SK-N-SH treated with all-trans-retinoic acid at 6 μM for 48 hours (cell line): ENCODE measurements at places on chromosomes 1 and 21.
A peak's percentile ranks its signal among the peaks of the same experiment; 100 is the strongest.

DNA sequence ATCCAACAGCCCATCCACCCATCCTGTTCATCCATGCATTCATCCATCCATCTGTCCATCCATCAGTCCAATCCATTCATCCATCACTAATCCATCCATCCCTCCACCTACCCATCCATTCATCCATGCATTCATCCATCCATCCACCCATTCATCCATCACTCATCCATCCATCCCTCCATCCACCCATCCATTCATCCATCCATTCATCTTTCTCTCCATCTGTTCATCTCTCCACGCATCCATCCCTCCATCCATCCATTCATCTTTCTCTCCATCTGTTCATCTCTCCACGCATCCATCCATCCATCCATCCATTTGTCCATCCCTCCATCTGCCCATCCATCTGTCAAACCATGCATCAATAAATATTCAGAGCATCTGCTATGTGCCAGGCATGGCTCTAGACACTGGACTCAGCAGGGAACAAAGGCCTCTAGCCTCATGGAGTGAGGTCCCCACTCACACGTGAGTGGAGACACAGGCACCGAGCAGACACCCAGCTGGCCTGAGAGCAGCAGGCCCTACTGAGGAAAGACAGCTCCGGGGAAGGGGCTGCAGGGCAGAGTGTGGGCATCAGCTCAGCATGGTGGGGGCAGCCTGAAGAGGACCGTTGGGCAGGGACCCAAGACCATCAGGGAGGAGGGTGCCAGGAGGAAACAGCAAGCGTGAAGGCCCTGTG, 9.6 kb downstream of the KRTAP10-1 start:
- no peak for ATAC-seq

DNA sequence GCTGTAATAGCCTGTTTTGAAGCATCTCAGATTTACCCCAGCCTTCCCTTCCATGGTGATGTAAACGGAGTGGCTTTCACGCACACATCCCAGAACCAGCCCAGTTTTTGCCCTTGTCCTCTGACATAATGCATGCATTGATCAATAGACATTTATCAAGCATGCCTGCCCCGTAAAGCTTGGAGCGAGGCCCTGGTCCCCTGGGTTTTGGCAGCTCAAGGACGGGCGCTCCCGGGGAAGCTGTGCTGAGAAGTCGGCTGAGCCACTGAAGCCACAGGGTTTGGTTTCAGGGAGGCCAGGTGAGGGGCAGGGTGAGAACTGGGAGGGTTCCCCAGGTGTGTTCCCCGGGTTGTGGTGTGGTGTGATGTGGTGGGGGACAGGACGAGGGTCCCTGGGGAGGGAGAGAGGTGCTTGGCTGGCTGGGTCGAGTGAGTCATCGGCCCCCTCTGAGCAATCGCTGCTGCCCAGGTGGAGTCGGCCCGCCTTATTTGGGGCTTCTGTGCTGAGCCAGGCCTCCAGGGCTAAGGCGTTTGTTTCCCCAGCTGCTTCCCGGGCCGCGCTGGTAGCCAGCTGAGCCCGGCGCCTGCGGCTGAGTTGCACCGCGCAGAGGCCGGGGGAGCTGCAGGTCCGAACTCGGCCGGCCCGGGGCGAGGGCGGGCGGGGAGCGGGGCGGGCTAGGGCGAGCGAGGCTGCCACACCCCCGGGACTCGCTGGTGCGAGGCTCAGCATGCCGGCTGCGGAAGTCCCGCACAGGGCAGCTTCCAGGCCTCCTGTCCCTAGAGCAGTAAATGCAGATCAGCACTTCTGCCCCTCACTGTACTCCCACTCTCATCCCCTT, 23.6 kb downstream of the ATP2B4 start:
- ATAC-seq = no peak; the same call in 2 of the 3 replicates

- ATAC-seq = no peak
Observed at GRCh38 chr1:200373811-200374231, 36.0 kb downstream of the ZNF281 start.

- ATAC-seq = no peak
Observed at GRCh38 chr1:33502726-33503125, 30.3 kb downstream of the ZSCAN20 start.

- ATAC-seq = peak; percentile 73
Observed at GRCh38 chr1:215970406-215970805, 403.3 kb downstream of the KCTD3 start.

DNA sequence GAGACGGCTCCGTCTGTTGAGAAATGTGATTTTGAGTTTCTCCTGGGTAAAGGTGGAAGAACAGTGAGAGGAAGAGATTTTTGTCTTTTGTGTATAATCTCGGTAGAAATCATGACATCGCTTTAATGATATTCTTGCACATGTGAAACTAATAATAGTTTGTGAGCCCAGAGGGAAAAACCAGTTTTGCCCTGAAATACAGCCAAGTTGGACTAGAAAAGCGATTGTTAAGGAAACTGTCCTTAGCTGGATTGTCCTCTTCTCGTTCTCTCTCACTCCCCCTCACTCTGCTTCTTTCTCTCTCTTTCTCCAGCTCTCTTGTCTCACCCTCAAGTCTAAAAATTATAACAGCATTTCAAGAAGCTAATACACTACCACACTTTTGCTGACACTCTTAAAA, 17.1 kb downstream of the KCNJ6 start:
- ATAC-seq = no peak

DNA sequence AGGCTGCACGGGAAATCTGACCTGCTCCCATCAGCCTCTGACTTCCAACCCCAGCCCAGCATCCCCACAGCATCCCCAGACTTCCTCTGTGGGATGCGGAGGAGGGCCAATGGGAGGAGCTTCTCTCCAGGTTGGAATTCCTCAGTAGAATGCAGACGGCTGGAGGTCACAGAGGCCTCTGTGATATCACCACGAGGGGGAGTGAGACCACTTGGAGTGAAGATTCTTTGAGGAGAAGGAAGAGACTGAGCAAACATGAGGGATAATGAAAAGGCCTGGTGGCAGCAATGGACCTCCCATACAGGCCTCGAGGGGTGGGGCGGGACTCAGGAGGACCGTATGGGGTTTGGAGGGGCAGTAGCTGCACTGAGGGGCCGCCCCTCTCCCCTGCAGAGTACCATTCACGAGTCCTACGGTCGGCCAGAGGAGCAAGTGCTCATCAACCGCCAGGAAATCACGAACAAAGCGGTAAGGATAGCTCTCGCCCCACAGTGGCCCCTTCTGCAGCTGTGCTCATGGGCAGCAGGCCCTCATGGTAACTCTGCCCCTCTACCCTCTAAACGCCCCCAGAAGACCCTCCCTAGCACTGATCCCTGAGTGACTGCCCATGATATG, at the start of gene CATSPER4:
Gene CATSPER4, plus strand, starts transcription at position 230 of the 615 bp plus-strand sequence. Its CDS starts 26 bp downstream, at position 256.
- ATAC-seq = peak; percentile 66

GRCh38 chr21:33238565-33239255, 9.0 kb downstream of the IFNAR2 start:
- no peak for ATAC-seq

- peak; percentile 90 for ATAC-seq
Observed at GRCh38 chr1:100989306-100990077, 36.1 kb downstream of the DPH5 start.

DNA sequence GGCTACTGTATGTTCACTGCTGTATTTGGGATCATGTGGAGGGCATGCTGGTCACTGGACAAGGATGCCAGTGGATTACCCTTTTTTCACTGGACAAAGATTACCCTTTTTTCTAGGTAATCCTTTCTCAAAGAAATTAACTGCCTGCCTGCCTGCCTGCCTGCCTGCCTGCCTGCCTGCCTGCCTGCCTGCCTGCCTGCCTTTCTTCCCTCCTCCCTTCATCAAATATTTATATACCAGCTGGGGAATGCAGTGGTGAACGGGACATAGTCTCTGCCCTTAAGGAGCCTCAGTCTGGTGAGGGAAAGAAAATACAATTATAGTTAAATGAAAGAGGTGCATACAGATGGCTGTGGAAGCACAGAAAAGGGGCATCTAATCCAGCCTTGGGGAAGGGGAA, 85.0 kb downstream of the PGM1 start:
- no peak for ATAC-seq

- ATAC-seq = no peak
Observed at GRCh38 chr1:207959141-207959825, 48.4 kb upstream of the CD34 start.

DNA sequence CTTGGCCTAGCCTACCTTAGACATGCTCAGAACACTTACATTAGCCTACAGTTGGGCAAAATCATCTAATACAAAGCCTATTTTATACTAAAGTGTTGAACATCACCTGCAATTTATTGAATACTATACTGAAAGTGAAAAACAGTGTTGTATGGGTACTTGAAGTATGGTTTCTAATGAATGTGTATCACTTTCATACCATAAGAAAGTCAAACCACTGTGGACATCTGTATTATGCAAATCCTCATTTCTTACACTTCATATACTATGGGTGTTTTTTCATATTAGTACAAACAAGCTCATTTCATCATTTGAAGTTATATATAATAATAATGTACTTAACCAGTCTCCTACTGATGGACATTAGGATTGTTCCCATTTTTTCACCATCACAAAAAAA, 41.2 kb downstream of the TDRD5 start:
- ATAC-seq = no peak

DNA sequence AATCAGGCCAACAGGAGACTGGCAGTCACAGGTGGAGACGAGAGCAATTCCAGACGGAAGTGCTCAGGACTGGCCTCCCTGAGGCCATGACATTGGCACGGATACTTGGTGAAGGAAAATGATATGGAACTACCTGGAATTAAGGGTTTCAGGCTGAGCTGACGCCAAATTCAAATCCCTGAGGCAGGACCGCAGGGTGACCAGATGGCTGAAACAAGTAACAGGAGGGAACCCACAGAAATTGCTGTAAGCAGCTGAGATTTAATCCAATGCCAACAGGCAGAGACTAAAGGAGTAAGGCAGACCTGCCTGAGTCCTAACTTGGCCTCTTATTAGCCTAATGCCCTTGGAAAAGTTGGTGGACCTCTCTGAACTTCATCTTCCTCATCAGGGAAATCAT, 76.2 kb downstream of the ERG start:
- no peak for ATAC-seq

DNA sequence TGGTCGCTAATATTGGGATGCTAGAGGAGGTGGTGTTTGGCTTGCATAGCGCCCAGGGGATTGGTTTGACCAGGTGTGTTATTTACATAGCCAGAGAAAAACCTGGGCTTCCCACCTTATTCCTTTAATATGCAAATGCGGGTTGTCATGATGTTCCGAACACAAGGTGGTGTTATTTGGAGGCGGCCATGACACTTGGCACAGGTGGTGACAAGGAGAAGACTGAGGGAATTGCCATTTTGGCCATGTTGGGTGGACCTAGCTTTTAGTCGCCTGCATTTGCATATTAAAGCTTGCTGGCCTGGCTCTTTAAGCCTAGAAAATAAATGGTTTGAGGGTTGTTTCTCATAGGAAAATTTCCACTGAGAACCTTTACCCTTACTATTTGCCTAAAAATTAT, 490.5 kb downstream of the SIPA1L2 start:
- no peak for ATAC-seq

DNA sequence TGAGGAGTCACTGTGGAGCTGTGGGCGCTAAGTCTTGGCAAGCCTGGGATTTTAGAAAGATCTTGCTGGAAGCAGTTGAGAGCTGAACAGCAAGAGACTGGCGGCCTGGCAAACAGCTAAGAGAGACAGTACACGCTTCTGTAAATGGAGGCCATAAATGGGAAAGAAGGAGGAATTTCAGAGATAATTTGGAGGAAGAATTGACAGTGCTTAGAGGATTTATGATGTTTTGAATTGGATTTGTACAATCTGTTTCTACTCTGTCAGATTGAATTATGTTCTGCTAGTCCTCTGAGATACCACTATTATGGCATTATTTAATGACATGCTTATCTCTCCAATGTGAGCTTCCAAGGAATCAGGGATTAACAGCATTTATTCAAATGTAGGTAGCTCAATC, 50.1 kb downstream of the ABCA4 start:
- peak; percentile 42; the same call in 1 of the 3 replicates for ATAC-seq

DNA sequence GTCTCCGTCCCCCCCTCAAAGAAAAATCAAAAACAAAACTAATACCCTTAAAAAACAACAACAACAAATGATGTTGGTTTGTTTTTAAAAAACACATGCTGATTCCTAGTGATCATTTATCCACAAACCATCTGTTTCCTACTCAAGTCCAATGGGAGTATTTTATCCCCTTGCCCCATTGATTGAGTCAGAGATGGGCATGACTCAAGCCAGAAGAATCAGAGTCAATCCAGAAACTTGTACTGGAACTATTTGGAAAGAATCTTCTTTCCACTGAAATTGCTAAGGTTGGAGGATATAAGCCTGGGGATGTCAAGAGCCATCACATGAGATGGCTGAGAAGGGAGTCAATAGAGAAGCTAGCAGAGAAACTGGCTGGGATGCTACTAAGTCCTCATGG, 176.4 kb downstream of the MIS18A start:
- ATAC-seq = no peak

DNA sequence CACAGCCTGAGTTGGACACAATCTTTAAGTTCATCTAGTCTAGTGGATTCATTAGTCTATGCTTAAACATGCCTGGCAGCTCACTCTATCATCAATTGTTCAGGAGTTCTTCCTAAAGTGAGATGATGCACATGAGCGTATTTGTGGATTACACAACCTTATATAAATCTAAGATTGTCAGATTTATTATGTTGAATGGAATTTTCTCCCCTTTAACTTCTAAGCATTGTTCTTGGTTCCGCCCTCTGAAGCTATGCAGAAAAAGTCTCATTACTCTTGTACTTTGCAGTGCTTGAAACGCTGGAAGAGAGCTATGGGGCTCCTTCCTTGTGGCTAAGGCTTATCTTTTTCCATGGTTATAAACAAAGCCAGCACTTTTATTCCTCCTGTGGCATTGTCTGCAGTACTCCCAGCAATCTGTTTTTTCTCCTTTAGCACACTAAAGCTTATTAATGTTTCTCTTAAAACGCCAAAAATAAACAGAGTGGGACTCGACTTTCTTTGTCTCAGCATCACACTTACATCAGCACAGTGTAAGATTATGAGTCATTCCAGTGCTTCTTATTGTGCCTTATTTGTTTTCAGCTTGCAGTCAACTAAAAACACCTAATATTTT, 316.8 kb upstream of the CAMK1G start:
- peak; percentile 63 for ATAC-seq

DNA sequence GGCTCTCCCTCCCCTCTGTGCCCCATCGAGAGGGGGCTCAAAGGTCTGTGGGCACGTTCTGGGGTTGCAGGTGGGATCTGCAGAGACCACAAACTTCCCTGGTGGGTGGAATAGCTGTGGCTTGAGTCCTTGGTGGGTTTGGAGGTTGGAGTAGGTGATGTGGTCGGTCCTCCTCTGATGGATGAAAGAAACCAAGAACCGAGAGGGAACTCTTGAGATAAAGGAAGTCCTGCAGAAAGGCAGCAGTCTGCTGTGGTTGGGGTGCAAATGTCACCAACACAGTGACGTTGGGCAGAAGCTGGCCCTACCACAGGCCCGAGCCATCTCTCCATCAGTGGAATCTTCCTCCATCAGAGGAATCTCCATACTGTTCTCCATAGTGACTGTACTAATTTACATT, 171.8 kb downstream of the FCRL5 start:
- no peak for ATAC-seq

DNA sequence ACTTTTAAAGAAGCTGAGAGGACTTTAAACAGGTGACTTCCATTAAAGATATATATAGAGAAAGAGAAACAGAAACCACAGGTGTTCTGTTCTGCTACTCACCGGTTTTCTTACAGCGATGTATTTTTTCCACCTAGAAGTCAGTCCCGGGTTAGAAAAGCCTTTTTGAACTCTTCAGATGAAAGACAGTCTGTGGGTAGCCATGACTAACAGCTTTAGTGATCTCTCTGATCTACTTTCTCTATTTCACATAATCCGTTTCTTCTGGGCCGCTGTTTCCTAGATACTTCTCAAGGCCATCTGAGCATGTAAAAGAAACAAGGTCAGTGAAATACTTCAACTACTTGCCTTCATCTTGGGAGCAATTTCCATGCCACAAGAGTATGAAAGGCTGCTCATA, 25.1 kb downstream of the WDR64 start:
- ATAC-seq = no peak
